ENCODE measurements at places on chromosomes 2 and 18.
A peak's percentile ranks its signal among the peaks of the same experiment; 100 is the strongest.

GRCh38 chr2:6314218-6314960 is 551.3 kb downstream of the CMPK2 start:
- DNase-seq = no peak

- DNase-seq = no peak
These were observed 126.8 kb downstream of the MEIS1 start for GRCh38 chr2:66561645-66562303.

- no peak for DNase-seq
These were observed 173.1 kb downstream of the ICOS start for GRCh38 chr2:204109681-204110080.

DNA sequence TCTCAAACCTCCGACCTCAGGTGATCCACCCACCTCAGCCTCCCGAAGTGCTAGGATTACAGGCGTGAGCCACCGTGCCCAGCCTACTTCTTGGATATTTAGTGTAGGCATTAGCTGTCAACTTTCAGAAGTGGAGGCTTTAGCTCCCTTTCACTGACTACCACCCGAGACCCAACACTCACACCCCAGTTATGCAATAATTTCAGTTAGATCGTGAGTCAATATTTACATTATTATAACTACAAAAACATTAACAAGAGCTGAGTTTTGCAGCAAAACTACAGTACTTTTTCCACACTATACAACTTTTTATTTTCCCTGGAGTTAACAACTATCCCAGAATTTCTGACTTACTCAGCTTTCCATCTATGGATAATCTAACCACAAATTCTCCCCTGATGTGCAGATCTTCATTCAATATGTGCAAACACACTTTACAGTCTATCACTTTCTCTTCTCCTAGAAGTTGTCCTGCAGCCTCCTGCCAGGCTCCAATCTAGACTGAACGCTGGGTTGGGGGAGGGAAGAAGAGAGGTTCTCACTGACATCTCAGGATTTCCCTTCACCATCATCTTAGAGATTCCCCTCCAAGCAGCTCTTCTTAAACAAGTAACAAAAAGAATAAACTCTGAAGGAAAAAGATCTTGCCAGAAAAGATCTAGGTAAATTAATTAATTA is 10.1 kb downstream of the TBC1D8 start:
- no peak for DNase-seq

- no peak for DNase-seq
These were observed 559.2 kb downstream of the RNF144A start for GRCh38 chr2:7476371-7476770.

GRCh38 chr2:238765590-238765989 is 82.3 kb upstream of the TWIST2 start:
- DNase-seq = no peak

DNA sequence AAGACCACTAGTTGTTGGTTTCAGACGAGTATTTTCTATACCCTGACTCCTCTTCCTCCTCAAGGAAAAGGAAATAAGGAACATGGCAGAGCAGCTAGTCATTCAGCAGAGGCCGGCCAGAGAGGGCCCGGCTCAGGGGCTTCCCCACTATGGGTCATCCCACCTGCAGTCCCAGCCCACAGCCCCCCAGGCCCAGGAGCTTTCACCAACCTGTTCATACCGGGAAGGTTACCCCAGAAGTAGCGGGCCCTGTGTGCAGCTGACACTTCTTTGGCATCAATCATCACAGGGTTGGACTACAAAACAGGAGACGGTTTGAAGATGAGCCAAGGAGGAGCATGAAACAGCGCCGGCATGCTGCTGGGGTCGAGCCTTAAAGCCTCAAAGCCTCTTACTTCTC is 70.5 kb upstream of the POMC start:
- DNase-seq = no peak

GRCh38 chr2:234991793-234992192 is 40.0 kb downstream of the SH3BP4 start:
- DNase-seq = no peak

- no peak for DNase-seq
These were observed 84.2 kb upstream of the LYPD6 start for GRCh38 chr2:149246186-149246585.

DNA sequence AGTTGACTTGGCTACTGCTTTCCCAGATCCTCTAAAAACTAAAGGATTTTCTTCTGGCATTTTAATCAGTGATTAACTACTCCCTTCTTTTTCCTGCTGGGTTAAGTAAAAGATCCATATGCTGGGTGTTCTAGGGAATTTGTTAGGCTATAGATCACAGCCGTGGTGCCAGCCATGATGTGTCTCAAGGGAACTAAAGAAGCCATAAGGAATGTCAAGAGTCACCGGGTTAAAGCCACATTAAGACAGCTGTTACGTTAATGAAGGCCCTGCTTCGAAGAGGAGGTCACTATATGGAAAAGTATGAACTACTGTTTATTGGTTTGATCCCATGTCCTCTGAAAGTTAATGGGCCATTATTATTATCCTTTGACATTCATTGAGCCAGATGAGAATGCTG is 70.7 kb downstream of the PAX3 start:
- no peak for DNase-seq

GRCh38 chr2:224775647-224776046 is 59.5 kb upstream of the CCDC195 start:
- DNase-seq = no peak

DNA sequence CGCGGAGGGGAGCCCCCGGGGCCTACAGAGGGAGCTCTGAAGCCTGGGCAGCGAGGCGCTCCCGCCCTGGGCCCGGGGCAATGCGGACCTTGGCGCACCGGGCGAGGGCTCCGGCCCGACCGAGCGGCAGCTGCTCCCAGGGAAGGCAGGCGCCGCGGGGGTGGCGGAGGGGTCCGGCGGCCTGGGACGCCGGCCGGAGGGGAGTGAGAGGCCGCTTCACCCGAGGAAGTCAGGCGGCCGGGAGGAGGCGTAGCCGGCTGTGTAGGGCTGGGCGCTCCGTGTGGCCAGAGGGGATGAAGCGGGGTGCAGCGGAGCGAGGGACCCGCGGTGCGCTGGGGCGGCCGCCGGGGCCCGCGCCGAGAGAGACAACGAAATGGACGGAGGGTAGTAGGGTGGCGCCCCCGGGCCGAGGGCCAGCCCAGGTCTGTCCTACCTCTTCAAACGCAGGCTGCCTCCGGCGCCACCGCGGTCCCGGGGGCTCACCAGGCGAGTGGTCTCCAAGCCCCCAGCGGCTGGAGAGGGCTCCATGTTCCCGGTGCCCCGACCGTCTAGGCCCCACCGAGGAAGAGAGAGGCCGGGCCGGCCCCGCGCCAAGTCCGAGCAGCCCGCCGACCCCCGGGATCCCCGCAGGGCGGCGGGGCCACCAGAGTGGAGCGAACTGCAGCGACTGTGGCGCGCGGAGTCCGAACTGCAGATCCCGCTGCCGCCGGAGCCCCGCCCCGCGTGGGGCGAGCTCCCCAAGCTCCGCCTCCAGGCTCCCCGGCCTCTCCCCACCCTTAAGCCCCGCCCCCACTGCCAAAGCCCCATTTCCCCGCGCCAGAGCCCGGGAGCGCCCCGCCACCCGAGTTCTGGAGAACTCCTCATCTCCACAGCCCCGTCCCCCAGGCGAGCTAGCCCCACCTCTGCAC is at the start of gene SLC30A3:
SLC30A3 (minus strand) TSS at position 669 of the 908 bp plus-strand sequence; CDS start at position 528, 141 bp downstream.
- peak; percentile 34 for DNase-seq

GRCh38 chr18:58452454-58453166 is 176.3 kb downstream of the ALPK2 start:
- no peak for DNase-seq

GRCh38 chr18:48862132-48862531 is 88.6 kb downstream of the SMAD7 start:
- no peak for DNase-seq

DNA sequence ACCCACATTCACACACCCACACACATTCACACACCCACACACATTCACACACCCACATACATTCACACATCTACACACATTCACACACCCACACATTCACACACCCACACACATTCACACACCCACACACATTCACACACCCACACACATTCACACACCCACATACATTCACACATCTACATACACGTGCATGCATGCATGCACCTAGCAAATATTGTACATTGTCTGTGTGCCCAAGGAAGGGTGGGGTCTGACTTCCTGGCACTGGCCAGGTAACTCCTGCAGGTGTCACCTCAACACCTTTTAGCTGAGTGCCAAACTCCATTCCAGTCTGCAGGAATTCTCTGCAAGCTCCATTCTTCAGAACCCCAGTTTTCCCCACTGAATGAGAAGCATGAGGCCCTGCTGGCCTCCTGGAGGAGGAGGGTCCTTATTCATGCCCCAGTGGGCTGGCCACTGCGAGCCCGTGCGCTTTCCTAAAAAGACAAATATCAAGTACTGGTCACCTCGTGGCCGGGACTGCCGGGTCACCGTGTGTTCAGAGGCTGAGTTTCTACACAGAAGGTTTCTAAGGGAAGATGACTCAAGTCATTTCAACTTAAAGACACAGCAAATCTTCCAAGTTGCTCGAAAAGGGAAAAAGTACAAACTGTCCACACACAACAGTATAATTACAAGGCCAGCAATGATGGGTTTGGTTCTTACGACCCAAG is 131.5 kb downstream of the HDAC4 start:
- DNase-seq = no peak

- no peak for DNase-seq
These were observed 152.6 kb downstream of the ANKRD44 start for GRCh38 chr2:197157879-197158537.

DNA sequence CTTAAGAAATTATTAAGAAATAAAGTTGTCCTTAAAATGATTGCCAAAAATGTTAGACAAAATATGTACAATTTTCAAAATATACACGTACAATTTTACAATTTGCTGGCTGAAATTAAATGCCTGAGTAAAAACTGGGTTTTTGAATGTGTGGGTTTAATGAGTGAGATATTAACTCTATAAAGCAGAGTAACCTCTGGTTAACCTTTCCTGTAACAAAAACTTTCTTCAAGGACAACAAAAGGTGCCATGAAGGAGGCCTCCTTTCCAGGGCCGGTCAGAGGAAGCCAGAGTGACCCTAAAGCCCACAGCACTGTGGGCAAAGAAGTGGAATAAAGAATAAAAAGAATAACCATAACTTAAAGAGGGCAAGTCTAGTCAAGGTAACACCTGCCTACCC is 16.5 kb upstream of the MAL start:
- DNase-seq = no peak

GRCh38 chr2:208112969-208113368 is 11.4 kb downstream of the CRYGD start:
- DNase-seq = no peak

DNA sequence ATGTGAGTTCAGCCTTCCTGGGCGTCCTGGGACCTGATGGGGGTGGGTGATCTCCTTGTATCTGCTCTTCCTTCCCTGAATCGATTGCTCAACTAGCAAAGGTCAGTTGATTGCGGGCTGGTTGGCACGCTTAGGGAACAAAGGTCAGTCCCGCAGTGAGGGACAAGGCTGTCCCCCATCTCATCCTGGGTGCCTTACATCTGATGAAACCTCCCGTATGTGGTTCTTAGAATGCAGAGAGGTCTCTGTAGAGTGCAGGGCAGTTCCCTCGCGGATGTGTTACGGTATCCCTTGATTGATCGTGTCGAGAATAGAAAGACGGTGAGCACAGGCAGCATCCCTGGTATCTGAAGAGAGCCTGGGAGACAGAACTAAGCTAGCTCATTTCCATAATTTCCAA is 56.4 kb upstream of the RBM44 start:
- no peak for DNase-seq

DNA sequence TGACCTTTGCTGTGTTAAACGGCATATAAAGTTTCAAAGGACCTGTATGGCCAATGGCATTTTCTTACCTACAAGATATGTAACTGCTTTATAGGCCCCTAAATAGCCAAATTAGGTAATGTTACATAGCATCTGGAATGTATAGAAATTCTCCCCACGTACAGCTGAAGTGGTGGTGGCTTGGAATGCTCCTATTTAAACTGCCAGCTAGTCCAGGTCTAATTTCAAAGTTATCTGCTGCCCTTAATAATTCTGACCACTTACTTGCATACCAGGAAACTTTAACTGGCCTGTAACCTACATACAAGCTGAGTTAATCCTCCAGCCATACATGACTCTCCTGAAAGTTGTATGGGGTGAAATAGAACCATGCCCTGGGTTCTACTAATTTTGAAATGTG is 1.3 kb downstream of the KIAA2012 start:
- no peak for DNase-seq

GRCh38 chr2:148970385-148970784 is 68.1 kb upstream of the LYPD6B start:
- DNase-seq = no peak

GRCh38 chr2:112027767-112028166 is 27.3 kb upstream of the TMEM87B start:
- DNase-seq = no peak

DNA sequence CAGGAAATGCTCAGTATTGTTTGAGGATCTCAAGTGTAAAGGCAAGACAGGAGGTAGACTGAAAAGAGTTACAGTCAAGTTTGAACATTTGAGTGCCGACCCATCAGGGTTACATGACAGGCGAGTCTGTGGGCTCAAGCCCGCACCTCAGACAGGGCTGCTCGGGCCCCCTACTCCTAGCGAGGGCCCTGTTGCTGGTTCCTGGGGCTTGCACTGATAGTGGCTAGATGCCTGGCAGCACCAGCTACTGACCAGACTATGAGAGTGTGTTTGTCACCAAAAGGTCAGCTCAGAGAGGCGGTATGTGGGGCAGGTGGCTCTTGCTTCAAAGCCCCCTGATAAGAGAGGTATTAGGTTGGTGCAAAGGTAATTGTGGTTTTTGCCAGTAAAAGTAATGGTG is 35.6 kb upstream of the CYP27C1 start:
- no peak for DNase-seq

DNA sequence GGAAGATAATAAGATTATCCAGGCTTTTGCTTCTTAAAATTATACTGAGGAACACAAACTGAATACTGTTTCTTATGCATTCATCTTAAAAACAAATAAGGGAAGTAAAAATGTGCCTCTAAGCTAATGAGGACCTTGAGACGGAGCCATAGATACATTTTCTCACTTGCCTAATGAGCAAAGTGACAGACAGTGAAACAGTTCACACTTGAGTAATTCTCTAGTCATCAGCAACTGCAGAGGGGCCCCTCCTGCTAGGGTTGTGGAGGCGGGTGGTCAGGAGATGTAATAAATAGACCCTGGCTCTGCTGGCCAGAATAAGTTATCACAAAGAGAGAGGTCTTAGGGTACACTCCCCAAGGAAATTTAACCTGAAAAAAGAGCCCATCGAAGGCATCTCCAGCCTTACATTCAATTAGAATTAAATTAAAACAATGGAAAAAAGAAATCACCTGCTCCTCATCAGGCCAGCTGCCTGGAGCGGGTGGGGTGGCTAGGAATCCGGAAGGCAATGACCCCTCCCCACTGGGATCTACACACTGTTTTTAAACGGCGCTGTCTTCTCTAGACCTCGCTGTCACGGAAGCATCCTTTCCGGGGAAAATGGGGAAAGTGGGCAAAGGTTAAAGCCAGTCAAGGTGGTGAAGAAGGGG is 32.6 kb upstream of the INSIG2 start:
- no peak for DNase-seq

- no peak for DNase-seq
These were observed 559.9 kb upstream of the SOX11 start for GRCh38 chr2:5132281-5132680.
